ENCODE measurements at places on chromosomes 3 and 15. TPM values are rescaled to one million over a fixed set of nuclear protein-coding genes. Genes with fewer than 3 reads are reported as not detected.

DNA sequence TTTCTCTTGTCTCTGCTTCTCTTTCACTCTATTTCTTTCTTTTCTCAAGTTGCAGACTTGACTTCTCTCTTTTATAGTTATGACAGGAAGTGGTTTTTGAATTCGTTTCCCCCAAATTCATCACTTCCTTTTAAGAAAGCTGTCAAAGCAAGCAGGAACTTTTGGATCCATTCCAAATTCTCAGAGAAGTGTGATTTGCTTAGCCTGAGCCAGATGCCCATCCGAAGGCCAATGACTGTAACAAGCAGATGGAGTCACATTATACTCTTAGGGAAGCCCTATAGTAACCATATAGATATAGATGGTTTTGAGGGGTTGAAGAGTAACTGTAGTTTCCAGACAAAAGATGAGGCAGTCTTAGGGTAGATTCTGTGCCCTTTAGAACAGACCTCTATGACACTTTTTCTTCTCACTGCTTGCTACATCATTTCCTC, 592.0 kb upstream of the KCNMB2 start:
- no peak for DNase-seq

DNA sequence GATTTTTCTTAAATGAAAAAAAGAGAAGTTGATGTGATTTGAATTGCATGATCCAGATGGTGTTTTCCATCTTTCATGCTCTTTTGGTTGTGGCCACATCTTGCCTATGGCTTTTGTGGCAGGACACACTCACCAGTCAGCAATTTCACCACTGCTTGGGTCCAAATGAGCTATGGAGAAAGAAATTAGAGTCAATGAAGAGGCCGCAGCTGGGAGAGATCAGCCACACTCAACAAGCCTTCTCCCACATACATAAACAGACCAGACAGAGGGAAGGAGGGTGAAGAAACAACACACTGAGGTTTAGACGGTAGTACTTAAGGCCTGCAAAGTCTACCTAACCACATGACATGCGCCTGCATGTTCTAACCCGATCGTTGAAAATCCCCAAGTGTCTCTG, 110.7 kb upstream of the CDIN1 start:
- no peak for DNase-seq

- DNase-seq, result no peak
These were observed 35.4 kb downstream of the PRTG start for GRCh38 chr15:55707518-55707917.

GRCh38 chr15:20340931-20341661, 200.5 kb downstream of the GOLGA6L6 start:
- DNase-seq, result no peak

- DNase-seq, result no peak
These were observed 718.0 kb downstream of the TBL1XR1 start for GRCh38 chr3:176479248-176479647.

DNA sequence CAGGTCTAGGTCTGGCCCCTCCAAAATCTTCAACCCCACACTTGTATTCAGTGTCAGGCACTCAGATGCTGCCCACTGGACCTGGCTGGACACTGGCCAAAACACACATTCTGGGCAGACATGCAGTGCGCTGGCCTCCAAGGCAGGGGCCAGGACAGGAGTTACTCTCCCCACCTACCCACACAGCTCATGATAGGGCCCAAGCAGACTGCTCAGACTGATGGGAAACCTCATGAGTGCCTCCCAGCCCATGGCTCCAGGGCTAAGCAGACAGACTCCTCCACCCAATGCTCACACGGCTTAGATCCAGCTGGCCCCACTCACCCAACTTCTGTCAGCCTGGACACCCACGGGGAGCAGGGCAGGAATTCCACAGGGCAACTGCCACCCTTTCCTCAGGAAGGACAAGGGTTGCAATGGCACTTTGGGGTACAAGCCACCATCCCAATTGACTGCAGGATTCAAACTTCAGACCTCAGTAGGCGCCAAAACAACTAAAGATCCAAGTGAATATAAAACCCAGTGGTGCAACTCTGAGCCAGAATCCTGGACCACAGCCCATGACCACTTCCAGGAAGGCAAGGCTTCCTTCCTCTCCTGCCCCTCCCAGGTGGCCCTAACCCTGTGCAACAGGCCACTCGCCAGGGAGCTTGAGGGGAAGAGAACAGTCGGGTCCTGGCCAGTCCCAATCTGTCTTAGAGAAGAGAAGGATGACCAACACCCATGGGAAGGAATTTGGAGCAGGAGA, 1.4 kb downstream of the LTF start:
- no peak for DNase-seq

DNA sequence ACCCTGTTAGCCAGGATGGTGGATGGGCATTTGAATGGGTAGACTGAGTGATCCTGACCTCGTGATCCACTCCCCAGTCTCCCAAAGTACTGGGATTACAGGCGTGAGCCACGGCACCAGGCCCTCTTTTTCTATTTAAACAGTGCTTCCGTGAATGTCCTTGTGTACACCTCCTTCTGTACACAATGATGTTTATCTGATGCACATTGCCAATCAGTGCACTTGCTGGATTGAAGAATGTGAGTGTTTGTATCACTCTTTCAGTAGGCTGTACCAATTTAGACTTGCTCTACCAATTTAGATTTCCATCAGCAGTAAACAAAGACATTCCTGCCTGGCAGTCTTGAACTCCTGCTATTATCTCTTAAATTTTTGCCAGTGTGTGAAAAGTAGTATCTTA, 8.9 kb upstream of the ZNF619 start:
- no peak for DNase-seq

GRCh38 chr3:174737966-174738365, 121.2 kb upstream of the NAALADL2 start:
- DNase-seq, result no peak

- DNase-seq, result no peak
These were observed 312.3 kb downstream of the EPHA3 start for GRCh38 chr3:89419647-89420241.

DNA sequence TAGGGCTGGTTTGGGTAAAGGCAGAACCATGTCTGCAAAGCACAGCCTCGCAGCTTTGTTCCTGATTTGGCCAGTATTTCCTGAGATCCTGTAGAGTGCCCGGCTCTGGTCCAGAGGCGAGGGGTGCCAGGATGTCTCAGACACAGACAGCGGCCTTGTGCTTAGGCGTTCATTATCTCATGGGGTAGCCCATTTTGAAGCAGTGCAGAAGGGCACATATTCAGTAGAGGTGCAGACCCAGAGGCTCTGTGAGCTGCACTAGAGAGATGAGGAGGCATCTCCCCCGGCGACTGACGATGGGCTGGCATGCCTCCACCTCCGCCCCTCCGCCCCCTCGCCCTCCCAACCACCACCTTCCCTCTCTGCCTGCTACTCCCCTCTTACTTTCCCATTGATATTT, 170.3 kb downstream of the CHDH start:
- no peak for DNase-seq

DNA sequence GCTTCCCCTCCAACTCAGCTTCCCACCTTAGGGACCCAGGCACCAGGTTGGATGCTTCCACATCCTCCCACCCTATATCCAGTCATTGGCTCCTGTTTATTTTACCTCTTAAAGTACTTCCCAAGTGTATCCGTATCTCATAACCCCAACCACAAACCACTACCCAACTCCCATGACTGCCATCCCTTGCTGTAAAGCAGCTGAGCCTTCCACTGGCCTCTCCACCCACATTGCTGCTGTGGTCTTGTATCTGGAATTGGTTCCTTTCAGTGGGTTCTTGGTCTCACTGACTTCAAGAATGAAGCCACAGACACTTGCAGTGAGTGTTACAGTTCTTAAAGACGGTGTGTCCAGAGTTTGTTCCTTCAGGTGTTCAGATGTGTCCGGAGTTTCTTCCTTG, 79.8 kb upstream of the HRH1 start:
- DNase-seq, result no peak

DNA sequence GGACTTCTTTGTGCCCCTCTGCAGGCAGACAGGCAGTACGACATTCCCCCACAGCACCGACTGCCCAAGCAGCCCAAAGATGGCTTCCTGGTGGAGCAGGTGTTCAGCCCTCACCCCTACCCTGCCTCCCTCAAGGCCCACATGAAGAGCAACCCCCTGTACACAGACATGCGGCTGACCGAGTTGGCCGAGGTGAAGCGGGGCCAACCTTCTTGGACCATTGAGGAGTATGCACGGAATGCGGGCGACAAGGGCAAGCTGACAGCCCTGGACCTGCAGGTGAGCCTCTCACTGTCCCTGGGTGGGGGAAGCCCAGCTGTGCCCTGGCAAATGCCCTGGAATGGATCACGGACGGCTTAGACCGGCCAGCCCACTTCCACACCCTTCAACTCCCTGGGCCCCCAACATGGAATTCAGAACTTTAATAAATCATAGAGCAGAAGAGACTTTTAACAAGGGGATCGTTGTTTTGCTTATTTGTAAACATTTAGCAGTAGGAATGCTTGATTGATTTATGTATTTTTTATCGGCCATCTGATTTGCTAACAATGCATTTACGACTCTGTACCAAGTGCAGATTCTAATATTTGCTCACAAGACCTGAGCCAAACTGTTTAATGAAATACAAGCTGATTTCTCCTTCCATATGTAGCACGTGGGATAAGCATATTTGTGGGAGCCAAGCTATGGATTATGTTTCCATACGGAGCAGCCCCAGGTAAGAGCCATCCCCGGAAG, 31.1 kb downstream of the MINAR1 start:
- no peak for DNase-seq

DNA sequence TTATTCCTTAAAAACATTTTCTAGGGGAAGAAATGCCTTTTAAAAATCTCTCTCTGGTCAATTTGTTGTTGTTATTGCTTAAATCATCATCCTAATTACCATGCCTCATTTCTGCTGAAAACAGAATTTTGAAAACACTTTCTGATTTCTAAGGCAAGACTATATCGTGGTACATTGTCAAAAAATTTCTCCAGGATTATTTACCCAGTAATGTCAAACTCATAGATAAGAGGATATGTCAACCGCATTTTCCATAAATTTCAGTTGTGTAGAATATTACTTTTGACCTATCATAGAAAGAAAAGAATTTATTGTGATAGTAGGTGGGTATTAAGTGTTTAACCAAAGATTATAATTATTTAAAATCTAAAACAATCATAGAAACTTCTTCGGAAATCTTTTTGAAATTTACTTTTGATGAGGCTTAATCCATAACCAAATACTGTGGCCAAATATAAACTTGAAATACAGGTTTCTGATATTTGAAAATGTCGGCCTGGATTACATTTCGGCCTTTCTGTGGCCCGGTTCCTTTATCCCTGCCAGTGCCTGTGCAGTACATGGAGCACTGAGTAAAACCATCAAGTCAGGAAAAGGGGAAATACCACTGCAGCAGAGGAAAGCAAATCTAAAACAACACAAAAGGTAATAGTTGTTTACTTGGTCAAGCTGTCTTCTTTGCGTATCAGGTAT, 173.4 kb downstream of the MYRIP start:
- DNase-seq, result no peak

DNA sequence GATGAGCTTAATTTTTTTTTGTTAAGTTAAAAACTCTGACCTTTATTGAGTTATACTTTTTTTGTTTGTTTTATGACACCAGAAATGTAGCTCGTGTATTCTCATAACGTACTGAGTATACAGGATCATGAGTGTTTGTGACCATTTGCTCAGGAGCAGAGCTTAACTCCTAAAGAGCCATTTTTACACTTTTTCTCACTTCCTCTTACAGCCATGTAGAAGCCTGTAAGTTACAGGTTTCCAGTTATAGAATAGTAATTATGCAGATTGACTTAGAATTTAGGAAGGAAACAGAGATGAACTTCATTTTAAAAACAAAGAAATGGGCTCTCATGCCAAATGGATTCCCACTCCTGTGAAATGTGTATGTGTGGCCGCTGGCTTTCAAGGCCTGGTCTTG, 151.7 kb downstream of the MCTP2 start:
- DNase-seq, result no peak

DNA sequence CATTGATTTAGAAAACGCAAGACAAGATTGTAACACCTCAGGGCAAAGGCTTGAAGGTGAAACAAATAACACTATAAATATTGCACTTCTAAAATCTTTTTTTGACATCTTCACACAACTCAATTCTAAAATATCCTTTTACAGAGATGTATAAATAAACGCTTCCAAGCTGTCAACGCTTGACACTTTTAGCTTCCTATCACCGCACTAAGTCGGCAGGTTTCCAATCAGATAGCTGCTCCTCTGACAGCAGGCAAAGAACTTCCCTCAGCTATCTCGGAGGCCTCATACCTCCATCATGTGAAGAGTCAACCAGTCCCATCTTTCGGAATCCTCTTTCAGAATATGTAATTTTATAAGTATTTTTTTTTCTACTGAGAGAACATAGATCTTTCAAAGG, 71.0 kb downstream of the PCOLCE2 start:
- no peak for DNase-seq

DNA sequence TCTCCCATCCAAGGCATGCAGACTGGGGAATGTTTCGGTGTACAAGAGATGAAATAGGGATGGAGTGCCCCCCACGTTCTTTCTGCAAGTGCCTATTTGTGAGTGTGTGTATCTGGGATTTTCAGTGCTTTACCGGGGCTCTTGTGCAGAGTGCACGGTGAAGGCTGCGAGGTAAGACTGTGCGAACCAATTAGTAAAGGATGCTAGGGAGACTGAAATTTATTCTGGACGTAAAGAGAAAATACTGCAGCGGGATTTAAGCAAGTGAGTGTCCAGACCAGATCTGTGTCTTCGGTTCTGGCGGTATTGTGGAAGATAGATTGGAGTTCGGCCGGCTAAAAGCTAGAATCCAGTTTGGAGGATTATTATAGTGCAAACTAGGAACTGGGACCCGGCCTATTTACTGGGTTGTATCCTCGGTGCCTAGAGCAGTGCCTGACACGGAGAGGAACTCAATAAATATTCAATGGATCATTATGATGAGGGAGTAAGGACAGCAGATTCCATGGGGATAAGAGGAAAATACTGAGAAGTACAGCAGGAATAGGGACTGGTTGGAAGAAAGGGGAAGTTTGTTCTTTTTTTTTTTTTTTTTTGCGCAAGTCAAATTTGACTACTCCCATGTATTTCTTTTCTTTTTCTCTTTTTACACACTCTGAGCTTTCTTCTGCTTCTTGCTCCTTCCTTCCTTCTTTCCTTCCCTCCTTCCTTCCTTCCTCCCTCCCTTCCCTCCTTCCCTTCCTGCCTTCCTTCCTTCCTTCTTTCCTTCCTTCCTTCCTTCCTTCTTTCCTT, 580 bp upstream of the MAGEF1 start:
- no peak for DNase-seq

RABL3 gene
- total RNA-seq, result 15.4 TPM

BUB1B gene
- 9.1 TPM for total RNA-seq

UCN2 gene
- total RNA-seq, result 2.6 TPM

SERPINI2 gene
- total RNA-seq, result not detected

SNRPA1 gene
- total RNA-seq, result 47.8 TPM

CLRN1 gene
- not detected for total RNA-seq

FMN1 gene
- 9.3 TPM for total RNA-seq

ABTB1 gene
- total RNA-seq, result 21.4 TPM

FGD5 gene
- 5.7 TPM for total RNA-seq

Measured in esophagus squamous epithelium (tissue), 5 donors.